Amygdala (tissue), 56 donors: ENCODE measurements at places on chromosomes 12 and 14.

DNA sequence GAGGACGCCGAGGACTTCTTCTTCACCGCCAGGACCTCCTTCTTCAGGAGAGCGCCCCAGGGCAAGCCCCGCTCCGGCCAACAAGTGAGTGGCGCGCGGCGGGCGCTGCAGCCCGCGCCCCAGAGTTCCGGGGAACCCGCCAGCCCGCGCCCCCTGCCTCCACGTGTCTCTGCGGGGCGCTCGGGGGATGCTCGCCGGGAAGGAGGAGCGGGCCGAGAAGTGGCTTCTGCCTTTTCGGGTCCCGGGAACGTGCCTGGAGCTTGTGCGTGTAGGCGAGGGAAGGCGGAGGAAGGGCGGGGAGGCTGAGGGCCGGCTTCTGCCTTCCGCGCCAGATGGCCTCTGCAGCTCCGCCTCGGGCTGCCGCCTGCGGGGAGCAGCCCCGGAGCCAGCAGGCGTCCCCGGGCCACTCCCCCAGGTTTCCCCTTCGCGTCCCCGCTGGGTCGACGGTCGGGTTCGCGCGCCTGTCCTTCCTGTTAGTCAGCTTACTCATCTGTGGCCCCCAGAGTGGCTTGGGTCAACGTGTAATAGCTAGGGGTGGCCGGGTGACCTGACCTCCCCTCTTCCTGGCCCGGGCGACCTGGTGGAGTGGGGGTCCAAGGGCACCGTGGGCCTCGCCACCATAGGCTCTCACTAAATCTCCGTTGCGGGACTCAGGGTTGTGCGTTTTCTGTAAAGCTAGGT lies 505 bp downstream of the RASSF3 start:
- DNase-seq: peak; percentile 10

GRCh38 chr14:68384335-68384734 lies 408.5 kb downstream of the ZFP36L1 start:
- DNase-seq: no peak

DNA sequence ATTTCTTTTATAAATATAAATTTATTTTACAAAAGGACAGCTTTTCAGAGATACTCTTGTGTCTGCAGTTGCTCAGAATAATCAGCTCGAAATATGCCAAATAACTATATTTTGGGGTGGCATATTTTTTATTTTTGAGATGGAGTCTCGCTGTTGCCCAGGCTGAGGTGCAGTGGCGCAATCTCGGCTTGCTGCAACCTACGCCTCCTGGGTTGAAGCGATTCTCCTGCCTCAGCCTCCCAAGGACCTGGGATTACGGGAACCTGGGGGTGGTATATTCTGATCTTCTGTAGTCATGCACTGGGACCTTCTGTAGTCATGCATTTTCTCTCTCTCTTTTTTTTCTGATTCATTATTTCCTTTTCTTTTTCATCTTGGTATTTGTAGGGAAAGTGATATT lies 135.0 kb upstream of the AMIGO2 start:
- no peak for DNase-seq

DNA sequence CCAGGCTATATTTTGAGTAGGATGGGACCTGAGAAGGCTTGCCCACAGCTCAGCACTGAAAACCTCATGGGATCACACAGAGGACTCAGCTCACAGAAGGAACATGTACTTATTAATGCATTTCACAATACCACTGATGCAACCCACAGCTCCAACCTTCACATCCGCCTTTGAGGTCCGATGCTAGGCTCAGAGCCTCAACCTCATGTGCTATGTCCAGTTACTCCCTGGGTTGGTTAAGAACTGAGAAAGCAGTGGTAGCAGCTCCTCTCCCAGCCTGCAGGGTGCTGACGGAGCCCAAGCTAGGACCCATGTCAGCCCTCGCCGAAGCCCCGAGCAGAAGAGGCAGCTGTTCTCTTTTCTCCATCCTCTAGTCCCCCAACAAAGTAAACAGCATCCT lies 52.9 kb downstream of the SPTB start:
- no peak for DNase-seq

DNA sequence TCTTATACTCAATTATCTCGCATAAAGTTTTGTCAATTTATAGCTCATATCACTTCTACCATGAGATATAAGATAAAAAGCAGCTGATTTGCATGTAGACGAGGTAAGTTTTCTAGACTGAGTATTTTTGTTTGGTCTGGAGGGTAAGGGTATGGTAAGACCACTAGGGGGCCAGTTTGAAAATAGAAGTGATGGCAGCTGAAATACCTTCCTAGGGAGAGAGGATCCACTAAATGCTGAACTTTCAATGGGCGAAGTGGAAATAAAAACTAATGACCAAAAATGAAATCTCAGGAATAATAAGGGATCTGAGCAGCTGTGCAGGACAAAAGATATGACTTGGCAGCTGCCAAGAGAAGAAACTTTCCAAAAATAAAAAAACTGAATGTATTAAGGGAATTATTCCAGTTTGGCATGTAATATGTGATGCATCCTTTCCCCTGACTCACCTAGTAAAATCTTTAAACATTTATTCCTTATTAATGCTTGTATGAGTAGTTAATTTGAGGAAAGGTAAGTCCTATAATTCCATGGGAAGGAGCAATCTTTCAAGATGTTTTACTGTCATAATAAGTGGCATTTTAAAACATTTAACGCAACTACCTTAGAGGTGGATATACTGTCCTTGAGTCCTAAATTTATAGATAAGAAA lies 754.5 kb downstream of the C12orf50 start:
- no peak for DNase-seq
